Transverse colon (tissue), 4 donors: ENCODE measurements at places on chromosomes 5 and 9.

GRCh38 chr5:2983583-2984300, 232.3 kb upstream of the IRX2 start:
- no peaks in the 10 kb centered on the region for H3K27me3 ChIP-seq
- no peaks in the 10 kb centered on the region for H3K4me1 ChIP-seq
- H3K4me3 ChIP-seq = no peak overlapping the region

- no peaks in the 10 kb centered on the region for H3K4me1 ChIP-seq
- no peak for DNase-seq
- no peak overlapping the region for H3K27ac ChIP-seq
- no peaks in the 10 kb centered on the region for H3K36me3 ChIP-seq
- no peaks in the 10 kb centered on the region for H3K27me3 ChIP-seq
These were observed 57.0 kb downstream of the FOCAD start for GRCh38 chr9:20740929-20741582.

DNA sequence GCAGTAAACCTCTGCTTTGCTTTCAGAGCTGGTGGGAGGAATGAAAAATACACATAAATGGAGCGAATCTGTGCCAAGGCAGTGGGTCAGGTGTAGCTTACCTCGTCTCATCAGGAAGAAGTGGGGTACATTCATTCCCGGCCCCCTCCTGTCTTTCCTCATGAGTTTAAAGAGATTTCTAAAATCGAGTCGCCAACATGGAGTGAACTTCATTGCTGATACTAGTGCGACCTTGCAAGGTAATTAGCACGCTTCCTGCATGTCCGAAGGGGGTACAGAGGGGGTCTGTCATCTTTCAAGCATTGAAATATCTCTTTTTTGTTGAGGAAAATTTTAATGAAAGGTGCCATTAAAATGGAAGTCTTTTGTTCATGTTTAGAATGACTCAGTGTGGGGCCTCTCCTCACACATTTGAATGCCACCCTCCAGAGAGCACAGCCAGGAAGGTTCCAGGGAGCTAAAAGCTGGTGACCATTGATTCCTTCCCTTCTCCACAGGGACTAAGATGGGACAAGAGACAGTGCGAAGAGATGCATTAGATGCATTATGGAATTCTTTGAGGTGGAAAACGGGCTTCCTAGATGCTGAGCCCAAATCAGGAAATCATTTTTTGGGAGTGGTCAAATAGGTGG, 114.2 kb downstream of the IRX1 start:
- H3K4me1 ChIP-seq = no peaks in the 10 kb centered on the region
- no peaks in the 10 kb centered on the region for H3K36me3 ChIP-seq
- H3K27me3 ChIP-seq = no peaks in the 10 kb centered on the region
- no peak overlapping the region for H3K27ac ChIP-seq
- H3K4me3 ChIP-seq = no peak overlapping the region

GRCh38 chr5:91332267-91333045, 50.7 kb downstream of the ARRDC3 start:
- no peaks in the 10 kb centered on the region for H3K4me1 ChIP-seq
- DNase-seq = no peak
- H3K4me3 ChIP-seq = no peak overlapping the region
- H3K36me3 ChIP-seq = no peaks in the 10 kb centered on the region
- H3K27me3 ChIP-seq = no peaks in the 10 kb centered on the region
- H3K27ac ChIP-seq = no peak overlapping the region

DNA sequence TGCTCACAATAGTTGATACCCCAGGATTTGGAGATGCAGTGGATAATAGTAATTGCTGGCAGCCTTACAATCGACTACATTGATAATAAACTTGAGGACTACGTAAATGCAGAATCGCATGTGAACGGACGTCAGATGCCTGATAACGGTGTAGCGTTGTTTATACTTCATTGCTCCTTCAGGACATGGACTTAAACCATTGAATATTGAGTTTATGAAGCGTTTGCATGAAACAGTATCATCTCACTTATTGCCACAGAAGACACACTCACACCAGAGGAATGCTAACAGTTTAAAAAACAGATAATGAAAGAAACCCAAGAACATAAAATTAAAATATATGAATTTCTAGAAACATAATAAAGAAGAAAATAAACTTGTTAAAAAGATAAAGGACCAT, 101.6 kb downstream of the GABBR2 start:
- DNase-seq = no peak
- H3K36me3 ChIP-seq = no peaks in the 10 kb centered on the region
- no peaks in the 10 kb centered on the region for H3K27me3 ChIP-seq
- no peak overlapping the region for H3K27ac ChIP-seq

DNA sequence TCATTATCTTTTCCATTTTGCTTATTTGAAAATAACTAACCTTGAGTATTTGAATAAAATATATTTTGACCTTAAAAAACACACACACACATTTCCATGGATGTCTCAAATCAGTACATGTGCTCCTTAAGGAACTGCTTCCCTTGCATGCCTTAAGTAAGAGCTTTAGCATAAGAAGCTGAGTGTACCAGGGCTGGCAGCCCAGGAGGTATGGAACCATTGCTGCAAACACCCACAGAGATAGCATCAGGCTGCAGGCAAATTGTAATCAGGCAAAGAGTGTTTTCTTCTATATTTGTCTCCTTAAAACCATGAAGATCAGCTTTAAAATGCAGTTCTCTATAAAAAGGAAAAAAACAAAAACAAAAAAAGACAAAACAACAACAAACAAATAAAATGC, 160.6 kb downstream of the PLK2 start:
- H3K27ac ChIP-seq = no peak overlapping the region
- no peak for DNase-seq
- no peaks in the 10 kb centered on the region for H3K36me3 ChIP-seq
- no peaks in the 10 kb centered on the region for H3K4me1 ChIP-seq
- no peaks in the 10 kb centered on the region for H3K27me3 ChIP-seq
- H3K4me3 ChIP-seq = no peak overlapping the region

GRCh38 chr9:103898550-103898949, 195.6 kb upstream of the SMC2 start:
- H3K36me3 ChIP-seq = no peaks in the 10 kb centered on the region
- no peak overlapping the region for H3K4me3 ChIP-seq
- DNase-seq = no peak
